ENCODE measurements at places on chromosomes 1 and 21. TPM values are rescaled to one million over a fixed set of nuclear protein-coding genes. Genes with fewer than 3 reads are reported as not detected.

Gene ZNF683
- not detected for total RNA-seq

Gene CYP4X1
- total RNA-seq = 0.04 TPM

Gene PLPPR4
- total RNA-seq = not detected

Gene GPR3
- 2.1 TPM for total RNA-seq

Gene PTCH2
- 0.29 TPM for total RNA-seq

Gene RIPK4
- total RNA-seq = 16.3 TPM

Gene FCMR
- total RNA-seq = 4.9 TPM

Gene NCMAP
- total RNA-seq = 0.05 TPM

Gene UQCRH
- 454 TPM for total RNA-seq

Gene NCAM2
- total RNA-seq = not detected

Gene MTF1
- total RNA-seq = 4.2 TPM

Gene AJAP1
- total RNA-seq = 0.02 TPM
